Activated T-cell treated with anti-CD3 and anti-CD28 coated beads, Interleukin-2, amount 50 U/mL, for 24 hours (primary cell): ENCODE measurements at places on chromosomes 1 and 21.

GRCh38 chr21:42174173-42174572, 44.8 kb upstream of the ABCG1 start:
- DNase-seq: no peak

DNA sequence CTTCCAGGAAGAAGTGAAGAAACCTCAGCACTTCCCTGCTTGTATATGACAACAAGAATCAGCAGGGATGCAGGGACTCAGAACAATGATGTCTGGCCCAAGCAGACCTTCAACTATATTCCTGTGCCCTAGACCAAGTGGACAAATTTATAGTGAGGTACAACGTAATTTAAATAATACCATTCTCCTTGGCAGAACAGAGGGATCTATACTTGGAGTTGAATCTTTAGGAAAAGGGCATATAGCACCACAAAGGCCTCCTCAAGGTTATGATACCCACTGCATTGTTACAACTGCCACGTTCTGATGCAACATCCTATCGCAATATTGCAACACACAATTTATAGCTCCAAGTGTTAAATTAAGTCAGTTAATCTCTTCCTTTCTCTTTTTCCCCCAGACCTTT, 29.1 kb upstream of the GFI1 start:
- no peak for DNase-seq

DNA sequence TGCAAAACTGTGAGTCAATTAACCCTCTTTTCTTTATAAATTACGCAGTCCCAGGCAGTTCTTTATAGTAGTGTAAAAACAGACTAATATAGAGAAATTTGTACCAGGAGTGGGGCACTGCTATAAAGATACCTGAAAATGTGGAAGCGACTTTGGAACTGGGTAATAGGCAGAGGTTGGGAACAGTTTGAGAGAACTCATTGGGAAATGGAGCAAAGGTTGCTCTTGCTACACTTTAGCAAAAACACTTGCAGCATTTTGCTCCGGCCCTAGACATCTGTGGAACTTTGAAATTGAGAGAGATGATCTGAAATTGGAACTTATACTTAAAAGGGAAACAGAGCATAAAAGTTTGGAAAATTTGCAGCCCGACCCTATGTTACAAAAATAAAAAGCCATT, 810.9 kb downstream of the LTN1 start:
- no peak for DNase-seq

GRCh38 chr1:232627171-232627570, 2.8 kb downstream of the SIPA1L2 start:
- no peak for DNase-seq

- DNase-seq: no peak
These were observed 38.5 kb upstream of the TMEM52 start for GRCh38 chr1:1957533-1957961.

GRCh38 chr1:83103341-83103740, 895.6 kb downstream of the TTLL7 start:
- no peak for DNase-seq

DNA sequence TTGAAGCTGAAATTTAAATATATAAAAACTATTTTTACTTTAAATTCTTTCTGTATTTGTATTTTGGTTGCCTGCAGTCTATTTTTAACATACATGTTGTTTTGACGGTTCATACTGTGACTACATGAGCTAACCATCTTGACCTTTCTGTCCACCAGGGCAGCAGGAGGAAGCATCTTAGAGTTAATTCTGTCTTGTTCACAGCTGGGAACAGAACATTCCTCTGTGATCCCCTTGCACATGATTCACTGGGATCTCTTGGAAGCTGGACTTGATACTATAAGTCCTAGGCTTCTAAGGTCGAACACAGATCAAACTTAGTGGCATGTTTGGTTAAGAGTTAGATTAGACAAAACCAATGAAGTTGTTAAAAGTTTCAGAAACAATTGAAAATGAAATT, 99.7 kb downstream of the NFIA start:
- no peak for DNase-seq

DNA sequence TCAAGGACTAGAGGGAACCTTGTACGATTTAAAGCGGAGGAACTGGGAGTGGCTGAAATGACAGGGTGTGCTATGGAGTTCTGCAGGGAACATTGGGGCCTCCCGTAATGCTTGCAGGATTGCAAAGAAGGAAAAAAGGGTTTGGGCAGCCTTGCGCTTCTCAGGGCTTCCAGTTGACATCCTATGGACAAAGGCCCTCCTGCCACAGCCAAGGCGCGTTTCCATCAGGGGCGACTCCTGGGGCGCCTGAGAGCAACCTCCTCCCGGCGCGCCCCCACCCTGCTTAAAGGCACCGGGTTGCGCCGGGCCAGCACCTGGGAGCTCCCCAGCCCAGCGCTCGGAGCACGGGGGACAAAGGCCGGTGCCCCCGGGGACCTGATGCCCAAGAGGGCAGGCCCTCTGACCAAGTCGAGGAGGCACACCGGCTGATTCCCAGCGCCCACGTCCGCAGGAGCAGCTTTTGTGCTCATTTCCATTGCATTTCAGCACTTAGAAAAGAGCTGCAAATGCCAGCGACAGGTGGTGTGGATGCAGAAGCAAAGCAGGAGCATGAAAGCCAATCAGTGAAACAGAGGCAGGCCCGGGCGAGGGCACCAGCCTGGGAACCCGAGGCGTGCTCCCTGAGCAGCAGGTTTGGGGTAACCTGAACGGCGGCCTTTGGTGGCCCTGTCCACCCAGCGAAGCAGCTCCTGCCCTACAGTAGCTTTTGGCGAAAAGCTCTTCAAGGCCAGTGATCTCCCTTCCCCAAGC, 17.6 kb upstream of the RNF187 start:
- no peak for DNase-seq

DNA sequence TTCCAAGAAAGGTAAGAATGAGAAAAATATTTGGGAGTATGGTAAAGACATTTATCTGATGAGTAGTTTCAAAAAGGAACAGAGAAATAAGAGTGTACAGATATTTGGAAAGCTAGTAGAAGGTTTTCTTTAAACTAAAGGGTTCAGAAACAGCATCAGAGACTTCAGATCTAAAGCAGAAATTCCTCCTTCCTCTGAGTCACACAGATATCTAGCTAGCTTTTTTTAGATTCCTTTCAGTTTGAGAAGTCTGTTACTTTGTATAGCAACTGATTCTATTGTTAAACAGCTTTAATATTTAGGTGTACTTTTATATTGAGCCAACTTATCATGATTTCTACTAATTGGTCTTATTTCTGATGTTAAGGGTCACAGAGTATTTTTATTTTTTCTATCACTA, 4.7 kb downstream of the AMY2B start:
- no peak for DNase-seq

DNA sequence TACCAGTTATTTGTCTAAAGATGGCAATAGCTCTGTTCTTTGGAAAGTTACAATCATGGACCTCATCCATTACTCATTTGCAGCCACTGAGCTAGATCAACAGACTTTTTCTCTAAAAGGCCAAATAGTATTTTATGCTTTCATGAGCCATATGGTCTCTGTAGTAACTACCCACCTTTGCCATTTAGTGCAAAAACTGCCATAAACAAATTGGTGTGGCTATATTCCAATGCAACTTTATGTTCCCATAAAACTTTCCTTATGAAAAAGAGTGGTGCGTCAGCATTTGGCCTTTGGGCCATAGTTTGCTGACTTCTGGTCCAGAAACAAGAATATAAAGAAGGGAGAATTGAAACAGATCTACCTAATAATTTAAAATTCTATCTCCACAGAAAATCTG, 20.1 kb upstream of the KCTD3 start:
- no peak for DNase-seq

- DNase-seq: no peak
These were observed 34.1 kb downstream of the OPTC start for GRCh38 chr1:203528063-203528462.

DNA sequence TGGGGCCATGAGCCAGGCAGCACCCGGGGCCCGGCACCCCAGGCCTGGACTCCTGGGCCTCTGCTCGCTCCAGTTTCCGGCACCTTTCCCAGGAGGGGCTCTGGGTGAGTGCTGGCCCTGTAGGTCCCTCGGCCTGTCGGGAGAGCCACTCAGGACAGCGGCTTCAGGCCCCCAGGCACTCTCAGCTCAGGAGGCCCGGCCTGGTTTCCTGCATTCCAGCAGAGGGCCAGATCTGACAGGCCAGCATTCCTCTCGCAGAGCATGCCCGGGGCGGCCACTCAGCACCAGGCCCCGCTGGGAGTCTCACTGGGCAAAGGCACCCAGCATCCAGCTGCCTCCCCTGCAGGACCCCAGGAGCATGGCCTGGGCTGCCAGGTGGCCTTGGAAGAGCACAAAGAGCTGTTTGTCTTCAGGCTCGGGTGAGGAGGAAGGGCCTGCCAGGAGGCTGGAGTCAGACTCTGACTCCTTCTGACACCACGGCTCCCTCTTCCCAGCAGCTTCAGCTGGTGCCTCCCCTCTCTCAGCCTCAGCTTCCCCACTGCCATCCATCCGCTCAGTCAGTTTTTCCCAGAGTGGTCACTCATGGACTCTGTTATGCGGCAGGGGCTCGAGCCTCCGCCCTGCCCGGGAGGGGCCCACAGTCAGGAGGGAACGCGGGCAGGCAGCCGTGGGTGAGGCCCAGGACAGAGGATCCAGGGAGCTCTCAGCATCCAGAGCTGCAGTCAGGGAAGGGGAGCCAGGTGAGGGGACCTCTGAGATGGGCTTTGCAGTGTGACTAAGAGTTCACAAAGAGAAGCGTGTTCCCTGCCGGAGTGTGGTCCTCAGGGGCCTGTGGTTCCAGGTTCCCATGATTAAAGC, 51.7 kb downstream of the WNT9A start:
- DNase-seq: peak; percentile 26
